ENCODE measurements at places on chromosomes 2 and 18.

- DNase-seq, result no peak
Measured at GRCh38 chr2:27086724-27087593, at the start of gene KHK. Gene KHK (plus strand): TSS chr2:27086772. CDS start chr2:27087260, 488 bp downstream.

DNA sequence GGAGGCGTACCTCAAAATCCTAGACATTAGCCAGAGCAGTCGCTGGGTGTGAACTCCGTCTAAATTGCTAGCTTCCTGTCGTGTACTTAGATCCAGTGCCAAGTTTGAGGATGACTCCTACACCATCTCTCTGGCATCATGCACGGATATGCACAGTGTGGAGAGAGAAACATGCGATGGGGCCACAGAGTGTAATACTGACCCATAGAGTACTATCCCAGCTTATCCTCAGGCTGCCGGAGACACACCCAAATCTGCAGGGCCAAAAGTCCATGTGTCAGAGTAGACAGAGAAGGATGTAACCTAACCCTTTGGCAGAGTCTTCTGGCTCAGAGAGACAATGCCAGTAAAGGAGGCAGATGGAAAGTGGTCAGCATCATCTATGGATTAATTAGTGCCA, 84.2 kb downstream of the ARL4C start:
- DNase-seq, result no peak

DNA sequence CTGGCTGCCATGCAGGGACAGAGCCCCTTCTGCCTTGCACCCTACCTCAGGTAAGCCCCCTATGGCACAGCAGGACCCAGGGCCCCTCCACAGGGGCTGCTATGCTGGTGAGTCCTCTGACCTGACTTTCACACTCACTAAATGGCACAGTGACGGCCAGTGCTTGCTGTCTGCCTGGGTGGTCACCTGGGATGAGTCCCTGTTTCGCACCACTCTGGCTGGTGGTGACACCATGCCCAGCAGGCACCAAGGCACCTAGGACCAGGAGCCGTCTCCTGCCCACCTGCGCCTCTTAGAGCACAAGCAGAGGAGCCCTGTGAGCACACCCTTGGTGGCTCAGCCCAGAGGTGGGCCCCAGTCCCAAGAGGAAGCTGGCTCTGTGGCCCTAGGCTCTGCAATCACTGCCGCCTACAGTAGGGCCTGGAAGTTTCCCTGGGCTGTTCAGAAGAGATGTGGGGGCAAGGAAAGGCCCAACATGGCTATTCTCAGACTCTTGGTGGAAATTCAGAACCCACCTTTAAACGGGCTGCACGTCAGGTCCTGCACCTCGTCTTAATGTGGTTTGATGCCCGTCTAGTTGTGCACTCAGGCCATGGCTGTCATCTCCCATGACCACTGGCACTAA, 96.0 kb downstream of the PLB1 start:
- no peak for DNase-seq

GRCh38 chr18:26657631-26658581, 109.6 kb upstream of the KCTD1 start:
- DNase-seq, result no peak

- DNase-seq, result no peak
Measured at GRCh38 chr18:3059272-3059671, 46.3 kb upstream of the LPIN2 start.

GRCh38 chr18:75137346-75137877, 71.5 kb downstream of the PTGR3 start:
- DNase-seq, result no peak

DNA sequence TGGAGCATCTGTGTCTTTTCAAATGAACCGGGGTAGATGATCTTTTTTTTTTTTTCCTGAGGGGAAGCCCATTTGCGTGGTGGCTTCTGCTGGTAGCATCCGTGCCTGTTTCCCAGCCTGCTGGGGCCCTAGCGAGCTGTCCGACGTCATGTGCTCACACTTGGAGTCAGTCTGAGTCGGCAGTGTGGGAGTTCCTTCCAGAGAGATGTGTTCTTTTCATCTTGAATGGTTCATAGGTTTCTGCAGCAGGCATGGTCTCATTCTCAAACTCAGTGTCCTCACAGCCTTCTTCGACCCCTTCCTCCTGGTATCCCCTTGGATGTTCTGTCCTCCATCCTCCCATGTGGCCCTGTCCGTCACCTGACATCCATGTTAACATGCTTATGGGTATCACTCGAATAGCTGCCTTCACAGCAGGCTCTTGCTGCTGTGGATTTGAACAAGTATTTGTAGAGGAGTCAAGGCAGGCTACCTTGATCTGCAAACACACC, 51.0 kb downstream of the LDLRAD4 start:
- DNase-seq, result no peak

DNA sequence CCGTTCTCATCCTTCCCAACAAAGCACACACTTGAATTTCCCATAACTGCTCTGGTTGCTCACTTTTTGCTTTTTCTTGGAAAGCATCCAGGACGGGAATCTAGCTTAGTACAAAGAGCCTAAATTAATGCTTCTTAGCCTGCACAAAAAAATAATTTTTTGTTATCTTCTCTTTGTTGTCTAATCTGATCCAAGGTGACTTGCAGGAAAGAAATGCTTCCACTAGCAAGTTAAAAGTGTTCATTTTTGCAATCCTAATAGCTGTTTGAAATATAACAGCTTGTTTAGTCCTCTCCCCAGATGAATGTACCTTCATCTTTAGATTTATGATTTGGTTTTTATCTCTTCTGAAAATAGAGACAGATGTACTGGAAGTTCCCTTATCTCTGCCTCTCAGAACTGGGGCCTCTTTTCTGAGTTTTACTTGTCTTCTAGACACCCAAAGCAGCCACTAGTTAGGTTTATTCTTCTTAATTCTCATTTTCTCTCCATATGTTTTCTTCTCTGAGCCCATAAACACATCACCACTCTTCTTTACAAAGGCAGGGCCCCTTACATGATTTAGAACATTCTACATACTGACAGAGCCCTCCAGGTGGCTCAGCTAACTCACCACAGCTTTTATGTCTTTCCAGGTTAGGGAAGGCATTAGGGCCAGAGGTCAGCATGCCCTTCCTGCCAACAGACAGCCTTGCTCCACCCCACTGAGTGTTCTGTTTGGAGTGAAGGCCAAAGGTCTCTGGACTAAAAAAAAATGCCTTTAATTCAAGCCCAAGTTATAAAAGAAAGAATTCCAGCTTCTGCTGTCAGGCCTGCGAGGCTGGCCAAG, 74.7 kb upstream of the MAP4K3 start:
- no peak for DNase-seq

GRCh38 chr2:82239176-82239575, 1934.6 kb upstream of the LRRTM1 start:
- no peak for DNase-seq

DNA sequence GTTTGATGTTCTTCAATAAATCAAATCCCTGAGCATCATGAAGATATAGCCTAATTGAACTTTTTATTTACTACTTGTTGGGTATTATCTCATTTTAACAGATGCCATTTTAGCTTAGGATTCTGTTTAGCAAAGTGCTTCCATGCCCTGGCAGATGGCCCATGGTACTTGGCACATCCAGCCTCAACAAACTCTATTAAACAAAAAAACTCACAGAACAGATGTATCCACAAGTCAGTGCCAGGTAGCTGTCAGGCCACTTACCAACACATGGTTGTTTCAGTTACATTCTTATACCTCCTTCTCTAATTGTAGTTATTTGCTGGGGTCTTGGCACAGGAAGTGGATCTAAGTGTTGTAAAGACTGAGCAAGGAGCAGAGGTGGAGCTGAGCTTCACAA, 29.6 kb downstream of the GAD1 start:
- DNase-seq, result no peak

Measured in fibroblast of skin of left quadriceps (primary cell).